DMS53 (cell line): ENCODE measurements at places on chromosomes 3 and 15.
A peak's percentile ranks its signal among the peaks of the same experiment; 100 is the strongest.

DNA sequence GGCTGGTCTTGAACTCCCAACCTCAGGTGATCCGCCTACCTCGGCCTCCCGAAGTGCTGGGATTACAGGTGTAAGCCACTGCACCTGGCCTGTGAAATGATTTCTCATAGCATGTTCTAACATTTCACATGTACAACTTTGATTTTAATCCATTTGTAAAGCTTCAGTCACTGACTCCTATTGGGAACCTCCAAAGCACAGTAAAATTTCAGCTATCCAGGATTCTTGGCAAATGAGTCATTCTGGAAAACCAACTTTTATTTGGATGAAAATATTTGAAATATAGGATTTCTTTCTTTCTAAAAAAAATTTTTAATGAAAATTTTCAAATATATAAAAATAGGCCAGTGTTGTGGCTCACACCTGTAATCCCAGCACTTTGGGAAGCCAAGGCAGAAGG is 2.7 kb upstream of the LMAN1L start:
- DNase-seq = no peak

DNA sequence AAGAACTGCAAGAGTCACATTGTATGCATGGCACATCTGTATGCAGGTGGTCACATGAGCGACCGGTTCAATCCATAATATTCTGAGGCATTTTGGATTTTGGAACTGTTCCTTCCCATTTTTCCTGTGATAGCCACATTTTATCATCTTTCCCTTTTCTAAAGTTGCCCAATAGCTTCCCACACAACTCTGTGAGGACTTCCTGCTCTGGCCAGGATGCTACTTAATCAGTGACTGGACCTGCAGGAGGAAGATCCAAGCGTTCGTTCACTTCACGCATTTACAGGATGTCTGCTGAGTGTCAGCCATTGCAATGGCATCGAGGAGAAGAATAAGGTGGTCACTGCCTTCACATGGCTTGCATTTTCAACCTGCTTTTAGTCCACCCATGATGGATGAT is 9.8 kb downstream of the KLHL6 start:
- DNase-seq = no peak

GRCh38 chr3:63947594-63947993 is 35.4 kb upstream of the SCAANT1 start:
- DNase-seq = no peak

DNA sequence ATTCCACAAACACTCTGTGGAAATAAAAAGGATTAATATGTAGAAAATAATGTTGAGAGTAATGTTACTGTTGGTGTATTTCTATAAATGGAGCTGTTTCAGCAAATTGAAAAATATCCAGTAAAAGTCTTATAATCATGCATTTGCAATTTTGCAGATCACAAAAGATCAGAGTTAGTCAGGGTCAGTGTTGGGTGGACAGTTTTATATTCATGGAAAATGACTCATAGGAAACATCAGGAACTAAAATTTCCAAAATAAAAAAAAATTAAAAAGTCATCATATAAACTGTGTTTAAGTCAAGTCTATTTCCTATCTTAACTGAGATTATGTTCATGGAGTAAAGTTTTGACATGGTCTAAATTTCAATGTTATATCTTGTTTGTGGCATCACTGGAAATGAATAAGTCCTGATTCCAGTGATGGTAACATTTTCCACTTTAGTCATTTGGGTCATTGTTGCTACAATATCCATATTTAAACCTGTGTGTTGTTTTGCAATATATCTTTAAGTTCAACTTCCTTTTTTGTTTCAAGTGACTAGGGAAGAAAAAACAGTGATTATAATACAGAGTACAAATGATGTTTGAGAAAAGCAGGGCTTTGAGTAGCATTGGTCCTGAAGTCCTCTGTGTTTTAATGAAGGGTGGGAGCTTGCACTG is 37.8 kb downstream of the MITF start:
- DNase-seq = no peak

- DNase-seq = no peak
Measured at GRCh38 chr3:104190681-104191080, 1176.0 kb upstream of the ALCAM start.

- DNase-seq = peak; percentile 92
Measured at GRCh38 chr15:59917504-59918157, 86.5 kb upstream of the FOXB1 start.

DNA sequence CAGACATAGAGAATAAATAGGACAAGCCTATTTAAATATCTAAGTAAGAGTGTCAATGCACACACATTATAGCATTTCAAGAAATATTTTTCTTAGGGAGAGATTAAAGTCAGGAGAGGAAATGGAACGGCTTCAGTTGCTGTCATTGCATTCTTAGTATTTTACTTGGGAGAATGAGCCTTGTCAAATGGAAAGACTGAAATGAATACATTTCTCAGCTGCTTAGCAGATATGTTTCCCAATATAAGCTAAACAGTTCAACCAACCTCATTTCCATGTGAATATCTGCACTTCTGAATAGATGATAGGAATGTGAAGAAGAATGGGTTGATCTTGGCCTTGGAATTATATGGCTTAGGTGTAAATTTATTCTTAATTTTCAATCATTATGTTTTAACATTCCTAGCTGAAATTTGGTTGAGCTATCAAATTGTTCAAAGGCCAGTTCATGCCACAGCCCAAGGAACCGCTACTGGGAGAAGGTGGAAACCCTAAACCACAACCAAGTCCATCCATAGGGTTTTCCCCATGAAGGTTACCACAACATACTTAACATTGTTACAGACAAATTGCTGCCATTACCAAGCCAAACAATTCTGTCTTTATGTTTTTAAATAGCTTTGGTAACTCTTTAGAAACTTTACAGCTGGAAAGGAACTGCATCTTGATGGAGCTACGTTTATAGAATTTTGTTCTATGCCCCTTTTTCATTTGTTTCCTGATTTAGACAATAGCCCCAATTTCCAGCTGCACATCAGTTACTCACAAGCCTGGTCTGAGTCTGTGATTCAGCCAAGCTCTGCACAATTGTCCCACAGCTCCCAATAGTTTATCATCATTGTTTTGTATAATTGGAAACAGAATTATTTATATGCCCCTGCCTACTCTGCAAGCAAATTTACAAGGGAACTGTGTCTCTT is 459.6 kb downstream of the MECOM start:
- no peak for DNase-seq

- no peak for DNase-seq
Measured at GRCh38 chr3:58271901-58272501, 34.0 kb upstream of the RPP14 start.

DNA sequence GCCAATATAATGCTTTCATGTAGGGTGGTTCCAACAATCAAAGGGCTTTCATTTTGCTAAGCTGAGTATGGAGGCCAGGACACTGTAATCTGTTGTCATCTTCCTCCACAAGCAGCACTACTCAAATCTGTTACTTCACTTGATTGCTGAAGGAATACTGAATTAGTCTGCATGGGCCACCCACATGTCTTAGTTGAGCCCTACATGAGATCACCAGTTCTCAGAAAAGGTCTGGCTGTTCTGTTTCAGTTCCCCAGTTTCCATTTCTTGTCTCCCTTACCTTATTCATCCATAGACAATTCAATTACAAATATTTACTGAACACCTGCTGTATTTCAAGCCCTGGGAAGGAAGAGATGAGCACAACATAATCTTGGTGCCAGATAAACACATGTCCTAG is 119.2 kb downstream of the FHIT start:
- no peak for DNase-seq

GRCh38 chr3:130941793-130942192 is 47.9 kb downstream of the ATP2C1 start:
- DNase-seq = no peak

DNA sequence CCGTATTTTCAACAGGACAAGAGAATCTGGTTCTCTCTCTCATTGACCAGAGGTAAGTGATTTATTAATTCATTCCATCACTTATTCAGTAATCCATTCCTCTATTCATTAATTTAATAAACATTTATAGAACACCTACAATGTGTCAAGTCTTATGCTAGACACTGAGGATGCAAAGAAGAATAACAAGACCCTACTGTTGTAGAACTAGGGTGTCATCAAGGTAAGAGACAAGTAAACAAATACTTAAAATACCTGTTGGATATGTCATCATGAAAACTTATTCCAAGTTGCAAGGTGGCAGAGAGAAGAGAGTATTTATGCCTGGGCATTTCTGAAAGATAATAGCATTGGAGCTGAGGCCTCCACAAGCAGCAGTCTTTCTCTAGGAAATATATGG is 257.8 kb downstream of the CDIN1 start:
- peak; percentile 7 for DNase-seq

- DNase-seq = no peak
Measured at GRCh38 chr15:41774882-41775417, 666 bp downstream of the MAPKBP1 start.

GRCh38 chr3:131025539-131025938 is 1.1 kb downstream of the ASTE1 start:
- no peak for DNase-seq

DNA sequence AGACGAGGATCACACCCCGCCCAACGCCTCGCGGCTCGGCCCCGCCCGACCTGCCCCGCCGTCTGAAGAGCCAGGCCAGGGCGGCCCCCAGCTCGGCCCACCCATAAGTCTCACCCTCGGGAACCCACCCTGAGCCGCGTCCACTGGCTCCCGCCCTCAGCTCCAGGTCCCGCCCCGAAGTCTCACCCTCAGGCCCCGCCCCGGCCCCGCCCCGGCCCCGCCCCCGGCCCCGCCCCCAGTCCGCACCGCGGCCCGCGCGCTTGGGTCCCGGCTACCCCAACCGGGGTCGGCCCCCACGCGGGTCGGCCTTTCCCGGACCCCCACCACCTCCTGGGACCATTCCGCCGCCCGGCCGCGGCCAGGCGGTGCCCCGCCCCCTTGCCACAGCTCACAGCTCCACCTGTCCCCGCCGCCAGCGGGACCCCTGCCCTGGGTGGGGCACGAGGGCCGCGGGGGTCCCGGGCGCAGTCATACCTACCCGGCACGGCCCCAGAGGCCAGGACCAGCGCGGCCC is 489 bp downstream of the CSPG5 start:
- DNase-seq = peak; percentile 21

GRCh38 chr15:101709466-101709865 is 14.8 kb downstream of the TARS3 start:
- peak; percentile 5 for DNase-seq

DNA sequence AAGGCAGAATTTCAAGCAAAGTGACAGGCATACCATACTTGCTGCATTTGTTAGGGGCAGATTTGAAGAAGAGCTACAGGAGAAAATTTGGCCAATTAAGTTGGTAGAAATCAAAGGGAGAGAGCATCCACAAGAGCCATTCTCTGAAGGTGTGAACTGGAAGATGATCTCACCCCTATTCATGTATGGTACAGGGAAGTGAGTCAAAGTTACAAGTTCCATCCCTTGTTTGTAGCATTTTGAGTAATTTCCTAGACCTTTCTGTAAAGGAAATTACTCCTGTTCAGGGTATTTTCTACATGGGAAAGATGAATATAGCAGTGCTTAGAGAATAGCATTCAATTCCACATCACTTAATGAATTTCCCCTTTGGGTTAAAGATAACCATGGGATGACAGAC is 28.4 kb downstream of the TTC14 start:
- DNase-seq = no peak

GRCh38 chr3:18687286-18687685 is 262.1 kb upstream of the SATB1 start:
- DNase-seq = no peak

DNA sequence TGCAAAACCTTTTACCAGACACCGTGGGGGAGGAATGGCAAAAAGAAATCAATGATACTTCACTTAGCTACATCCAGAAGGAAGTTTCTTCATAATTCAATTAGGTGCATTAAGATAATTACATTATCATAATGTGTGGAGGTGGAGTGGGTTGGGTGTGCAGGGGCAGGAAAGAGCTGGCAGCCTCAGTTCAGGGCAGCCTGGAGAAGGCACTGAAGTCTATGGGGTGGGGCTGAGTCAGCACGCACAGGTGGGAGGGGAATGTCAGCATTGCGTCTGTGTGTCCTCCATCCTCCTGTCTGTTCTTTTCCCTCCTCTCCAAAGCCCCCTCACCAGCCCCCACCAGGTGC is 278.8 kb downstream of the GABRG3 start:
- DNase-seq = no peak

- DNase-seq = no peak
Measured at GRCh38 chr3:169886671-169887070, 16.9 kb upstream of the LRRC31 start.

DNA sequence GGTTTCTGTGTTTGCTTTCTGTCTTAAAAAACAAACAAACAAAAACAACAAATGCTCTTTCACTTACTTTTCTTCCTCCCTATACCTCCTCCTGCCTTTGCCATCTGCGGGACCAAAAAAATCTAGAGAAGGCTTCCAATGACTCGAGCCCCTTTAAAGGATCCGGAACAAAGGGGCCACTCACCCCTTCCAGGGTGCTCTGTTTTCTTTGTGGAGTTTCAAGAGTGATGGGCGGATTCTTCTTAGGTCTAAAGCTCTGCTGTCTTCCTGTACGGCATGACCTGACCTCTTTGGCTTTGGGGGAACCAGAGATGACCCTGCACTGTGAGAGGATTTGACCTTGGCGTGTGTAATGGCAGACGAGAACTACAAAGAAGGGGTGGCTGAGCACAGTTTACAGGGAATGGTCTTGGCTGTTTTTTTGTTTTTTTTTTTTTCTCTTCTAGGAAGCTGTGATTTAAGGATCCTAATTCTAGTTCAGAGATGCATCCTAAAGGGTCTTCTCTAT is 2.2 kb upstream of the MUC20 start:
- no peak for DNase-seq

- DNase-seq = no peak
Measured at GRCh38 chr15:70098153-70098460, 390 bp upstream of the TLE3 start.

- no peak for DNase-seq
Measured at GRCh38 chr3:104298662-104299061, 1068.0 kb upstream of the ALCAM start.

DNA sequence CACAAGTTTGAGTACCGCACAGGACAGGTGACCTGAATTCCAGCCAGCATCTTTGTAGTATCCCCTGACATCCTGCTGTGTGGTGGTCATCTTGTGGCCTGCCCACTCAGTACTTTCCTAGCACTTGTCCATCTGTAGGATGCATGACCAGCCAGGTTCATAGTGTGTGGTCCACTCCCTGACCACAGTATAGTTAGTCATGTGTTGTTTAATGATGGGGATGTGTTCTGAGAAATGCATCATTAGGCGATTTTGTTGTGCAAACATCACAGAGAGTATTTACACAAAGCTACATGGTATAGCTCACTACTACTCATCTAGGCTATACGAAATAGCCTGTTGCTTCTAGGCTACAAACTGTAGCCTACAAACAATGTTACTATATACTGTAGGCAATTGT is 16.9 kb upstream of the RBPMS2 start:
- DNase-seq = no peak
